ENCODE measurements at places on chromosomes 1 and 21.

DNA sequence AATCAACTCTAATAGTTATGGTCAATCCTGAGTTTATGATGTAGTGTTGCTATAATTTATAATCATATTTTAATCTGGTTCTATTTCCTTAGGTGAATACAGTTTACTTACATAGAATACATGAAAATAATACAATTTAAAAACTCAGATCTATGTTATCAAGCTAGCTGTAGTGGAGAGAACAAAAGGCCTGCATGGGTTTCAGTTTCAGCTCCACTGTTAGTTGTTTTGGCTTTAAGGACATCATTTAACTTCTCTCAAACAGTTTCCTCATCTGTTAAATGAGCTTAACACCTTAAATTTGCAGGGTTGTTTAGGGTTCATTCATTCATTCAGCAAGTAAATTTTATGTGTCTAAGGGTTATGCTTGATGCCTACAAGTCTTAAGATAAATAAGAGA, 98.4 kb upstream of the KIAA1614 start:
- no peak for DNase-seq

DNA sequence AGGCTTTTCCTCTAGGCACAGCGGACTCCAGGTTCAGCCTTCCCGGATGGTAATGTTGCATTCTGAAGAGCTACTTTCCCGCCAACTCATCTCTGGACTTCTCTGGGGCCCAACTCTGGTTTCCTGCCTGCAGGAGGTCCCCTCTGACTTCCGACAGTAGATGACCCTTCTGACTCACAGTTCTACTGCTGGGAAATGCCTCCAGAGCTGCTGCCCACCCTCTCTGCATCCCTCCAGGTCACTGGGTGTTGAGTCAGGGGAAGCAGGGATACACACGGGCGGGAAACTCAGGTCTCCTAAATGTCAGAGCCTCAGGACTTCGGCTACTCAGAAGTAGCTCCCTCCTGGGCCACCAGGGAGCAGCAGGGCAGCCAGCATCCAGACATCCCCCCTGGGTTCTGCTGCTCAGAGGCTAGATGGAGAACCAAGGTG, 2.1 kb upstream of the KIF21B start:
- no peak for DNase-seq

DNA sequence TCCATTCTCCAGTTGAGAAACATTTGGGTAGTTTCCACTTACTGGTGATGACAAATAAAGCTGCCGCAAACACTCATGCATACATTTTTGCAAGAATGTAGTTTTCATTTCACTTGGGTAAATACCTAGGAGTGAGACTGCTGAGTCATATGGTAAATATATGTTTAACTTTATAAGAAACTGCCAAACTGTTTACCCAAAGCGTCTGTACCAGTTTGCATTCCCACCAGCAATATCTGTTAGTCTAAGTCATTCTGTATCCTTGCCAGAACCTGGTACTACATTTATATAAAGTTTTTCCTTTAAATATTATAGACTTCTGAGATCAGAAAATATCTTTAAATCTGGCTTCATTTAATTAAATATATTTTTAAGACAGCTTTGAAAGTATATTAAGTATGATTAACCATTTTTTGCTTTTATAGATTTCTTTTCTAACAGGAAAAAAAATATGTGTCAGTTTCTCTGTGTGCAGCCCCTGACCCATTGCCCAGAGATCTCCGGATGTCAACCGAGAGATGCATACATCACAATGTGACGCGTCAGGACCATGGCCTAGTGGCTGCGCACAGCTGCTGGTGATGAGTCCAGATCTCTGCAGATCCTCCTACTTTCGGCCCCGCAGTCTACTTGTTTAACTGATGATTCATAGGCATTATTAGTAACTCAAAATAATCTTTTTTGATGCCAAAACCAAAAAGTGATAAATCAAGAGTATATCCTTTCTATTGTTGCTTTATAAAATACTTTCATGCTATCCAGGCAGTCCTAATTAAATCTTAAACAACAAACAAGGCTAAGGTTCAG, 227.1 kb upstream of the MAP1LC3C start:
- DNase-seq: no peak

- no peak for DNase-seq
Measured at GRCh38 chr1:231046730-231047395, 6.8 kb upstream of the FAM89A start.

DNA sequence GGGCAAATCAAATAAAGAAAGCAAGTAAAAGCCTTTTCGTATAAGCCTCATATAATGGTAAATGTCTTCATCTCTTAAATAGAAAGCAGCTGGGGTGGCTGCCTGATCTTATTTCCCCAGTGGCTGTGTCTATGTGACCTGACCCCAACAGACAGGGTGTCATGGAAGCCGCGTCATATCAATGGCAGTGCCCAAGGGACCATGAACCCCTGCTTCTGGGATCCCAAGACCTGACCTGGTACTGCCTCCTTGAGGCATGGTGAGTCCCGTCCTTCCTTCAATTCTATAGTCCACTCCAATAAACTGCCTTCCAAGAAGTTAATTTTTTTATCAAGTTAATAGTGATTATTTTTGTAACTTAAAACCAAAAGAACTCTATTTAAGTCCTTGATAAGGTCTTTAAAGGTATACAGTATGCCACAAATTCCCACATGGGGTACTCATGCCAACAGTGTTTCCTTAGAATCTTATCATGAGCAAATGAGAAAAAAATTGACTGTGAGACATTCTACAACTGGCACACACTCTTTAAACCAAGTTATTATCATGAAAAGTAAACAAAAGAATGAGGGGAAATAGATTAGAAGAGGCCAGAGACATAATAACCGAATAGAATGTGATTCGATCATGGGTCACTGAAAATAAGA, 104.6 kb downstream of the ADSS2 start:
- no peak for DNase-seq

- DNase-seq: no peak
Measured at GRCh38 chr1:174080819-174081218, 58.7 kb upstream of the RC3H1 start.

DNA sequence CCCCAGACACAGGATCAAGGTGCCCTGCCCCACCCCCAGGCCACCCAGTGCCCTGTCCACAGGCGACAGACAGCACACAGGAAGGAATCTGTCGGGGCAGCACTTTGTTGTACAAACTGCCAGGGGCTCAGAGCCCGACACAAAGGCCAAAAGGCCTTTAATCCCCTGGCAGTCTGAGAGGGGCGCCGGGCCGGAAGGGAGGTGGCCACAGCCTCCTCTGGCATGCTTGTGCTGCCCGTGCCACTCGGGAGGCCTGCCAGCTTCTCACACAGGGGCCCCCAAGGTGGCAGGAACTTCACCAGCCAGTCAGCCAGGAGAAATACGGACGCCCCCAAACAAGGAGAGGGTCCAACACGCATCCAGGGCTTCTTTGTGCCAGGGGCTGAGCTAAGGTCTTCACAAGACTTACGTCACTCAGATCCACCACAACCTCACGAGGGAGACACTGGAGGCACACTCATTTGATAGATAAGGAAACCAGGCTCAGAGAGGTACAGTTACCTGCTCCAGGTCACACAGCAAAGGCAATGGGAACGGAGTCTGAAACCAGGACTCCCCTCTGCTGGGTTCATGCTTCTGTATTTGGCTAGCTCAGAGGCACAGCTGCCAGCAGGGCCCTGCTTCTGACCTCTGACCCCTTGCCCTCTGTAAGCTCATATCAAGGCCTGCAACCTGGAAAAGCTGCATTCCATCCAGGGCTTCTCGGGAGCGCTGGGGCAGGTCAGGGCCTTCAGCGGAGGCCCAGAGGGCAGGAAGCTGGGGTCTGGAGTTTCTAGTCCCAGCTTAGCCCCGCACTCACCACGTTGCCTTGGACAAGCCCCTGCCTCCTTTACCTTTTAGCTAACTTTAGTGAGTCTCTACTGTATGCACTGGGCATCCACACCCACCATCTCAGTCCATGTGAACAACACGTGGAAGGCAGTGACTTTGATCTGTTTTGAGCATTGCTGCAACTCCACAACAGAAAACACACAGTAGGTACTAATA, 34.8 kb downstream of the HSPG2 start:
- no peak for DNase-seq

- no peak for DNase-seq
Measured at GRCh38 chr1:70220517-70221237, 503 bp upstream of the SRSF11 start.

DNA sequence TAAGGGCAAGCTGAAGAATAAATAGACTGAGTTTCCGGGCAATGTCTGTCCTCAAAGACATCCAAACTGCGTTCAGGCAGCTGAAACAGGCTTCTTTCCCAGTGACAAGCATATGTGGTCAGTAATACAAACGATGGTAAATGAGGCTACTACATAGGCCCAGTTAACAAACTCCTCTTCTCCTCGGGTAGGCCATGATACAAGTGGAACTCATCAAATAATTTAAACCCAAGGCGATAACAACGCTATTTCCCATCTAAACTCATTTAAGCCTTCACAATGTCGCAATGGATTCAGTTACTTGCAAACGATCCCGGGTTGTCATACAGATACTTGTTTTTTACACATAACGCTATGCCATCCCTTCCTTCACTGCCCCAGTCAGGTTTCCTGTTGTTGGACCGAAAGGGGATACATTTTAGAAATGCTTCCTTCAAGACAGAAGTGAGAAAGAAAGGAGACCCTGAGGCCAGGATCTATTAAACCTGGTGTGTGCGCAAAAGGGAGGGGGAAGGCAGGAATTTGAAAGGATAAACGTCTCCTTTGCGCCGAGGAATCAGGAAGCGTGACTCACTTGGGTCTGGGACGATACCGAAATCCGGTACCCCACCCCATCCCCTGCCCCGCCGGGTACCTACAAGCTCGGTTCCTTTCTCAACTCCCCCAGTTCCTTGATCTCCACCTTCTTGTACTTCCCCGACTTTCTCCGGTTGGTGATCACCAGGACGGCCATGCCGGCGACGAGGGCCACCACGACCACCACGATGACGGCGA, 1.3 kb downstream of the TACSTD2 start:
- no peak for DNase-seq

GRCh38 chr21:35046263-35046624, 2.9 kb downstream of the RUNX1 start:
- no peak for DNase-seq

DNA sequence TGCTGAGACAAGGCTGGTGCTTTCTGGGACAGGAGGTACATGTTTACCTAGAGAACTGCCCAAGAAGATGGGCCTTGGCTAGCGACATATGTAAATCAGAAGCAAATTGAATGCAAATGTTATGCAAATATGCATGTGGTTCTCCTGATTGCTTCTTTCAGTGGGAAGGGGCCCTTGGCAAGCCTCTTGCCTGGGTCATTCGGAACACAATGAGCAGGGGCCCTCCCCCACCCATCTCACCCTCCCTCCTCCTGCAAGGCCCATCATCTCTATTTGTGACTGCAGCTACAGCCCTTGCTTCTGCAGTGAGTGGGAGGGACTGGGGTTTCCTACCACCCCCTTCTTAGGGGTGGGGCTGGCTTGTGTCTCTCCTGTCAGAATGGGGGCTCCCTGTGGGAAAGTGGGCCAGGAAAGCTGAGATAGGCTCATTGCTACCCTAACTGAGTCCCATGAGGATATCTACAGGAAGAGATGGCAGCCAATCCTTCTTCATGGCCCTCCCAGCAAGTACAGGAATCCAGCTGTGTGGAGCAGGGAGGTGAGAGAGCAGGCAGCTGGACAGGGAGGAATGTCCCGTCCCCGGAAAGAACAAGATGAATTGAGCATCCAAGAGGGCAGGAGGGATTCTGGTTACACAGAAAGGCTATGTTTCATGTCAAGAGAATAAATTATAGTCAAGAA, 31.0 kb downstream of the FOXD2 start:
- no peak for DNase-seq

DNA sequence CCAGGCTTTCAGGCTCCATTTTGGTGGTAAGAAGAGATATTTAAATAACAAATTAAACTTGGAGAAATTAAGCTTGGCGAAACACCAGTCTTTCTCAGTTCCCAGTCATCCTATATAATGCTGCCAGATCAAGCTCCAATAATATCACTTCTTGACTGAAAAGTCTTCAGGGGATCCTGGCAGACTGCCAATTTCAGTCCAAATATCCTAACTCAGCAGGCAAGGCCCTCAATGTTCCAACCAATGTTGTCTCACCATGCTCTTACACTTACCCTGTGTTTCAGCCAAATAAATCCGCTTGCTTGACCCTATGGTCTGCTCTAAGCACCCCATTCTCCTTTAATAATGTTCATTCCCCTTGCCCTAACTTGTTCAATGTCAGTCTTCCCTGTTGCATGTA, 39.9 kb upstream of the BCL10 start:
- DNase-seq: no peak

GRCh38 chr1:236534151-236534651, 10.4 kb downstream of the LGALS8 start:
- no peak for DNase-seq

All from forelimb muscle (tissue), 1 donor.